Retinal pigment epithelial cell (primary cell): ENCODE measurements at places on chromosomes 4 and X.

- no peak for DNase-seq
Observed at GRCh38 chrX:20420058-20420457, 153.3 kb upstream of the RPS6KA3 start.

DNA sequence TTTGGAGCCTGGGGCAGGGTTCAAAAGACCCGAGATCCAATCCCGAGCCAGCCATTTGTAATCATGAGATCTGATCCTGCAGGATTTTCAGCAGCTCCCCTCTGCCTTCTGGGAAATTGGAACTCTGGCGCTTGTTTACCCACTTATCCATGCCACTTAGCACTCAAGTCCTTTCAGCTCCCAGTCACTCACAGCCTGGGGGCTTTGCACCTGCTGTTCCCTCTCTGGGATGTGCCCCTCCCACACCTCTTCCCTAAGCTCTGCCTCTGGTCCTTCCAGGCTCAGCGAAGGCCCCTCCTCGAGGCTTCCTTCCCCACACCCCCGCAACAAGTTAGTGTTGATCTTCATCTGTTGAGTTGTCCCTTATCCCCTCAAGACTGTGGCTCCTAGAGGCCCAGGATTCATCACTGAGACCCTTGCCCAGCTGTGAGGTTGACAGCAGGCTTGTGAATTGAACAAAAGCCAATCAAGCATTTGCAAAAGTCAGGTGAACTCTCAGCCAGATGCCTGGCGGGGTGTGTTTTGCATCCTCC lies 99.1 kb upstream of the AFAP1 start:
- DNase-seq = no peak

- no peak for DNase-seq
Observed at GRCh38 chr4:80010316-80010715, 62.7 kb downstream of the ANTXR2 start.

GRCh38 chr4:675980-676870 lies 1.9 kb downstream of the MYL5 start:
- DNase-seq = no peak

- DNase-seq = no peak
Observed at GRCh38 chr4:1375761-1376322, 28.8 kb downstream of the UVSSA start.
